ENCODE measurements at places on chromosomes 6 and 20.

- DNase-seq, result no peak
Observed at GRCh38 chr20:58684291-58684690, 8.3 kb upstream of the NPEPL1 start.

- no peak for DNase-seq
Observed at GRCh38 chr6:147942363-147942762, 400.3 kb upstream of the SASH1 start.

GRCh38 chr20:23541330-23541729 lies 27.0 kb downstream of the CST9L start:
- DNase-seq, result peak; percentile 31

DNA sequence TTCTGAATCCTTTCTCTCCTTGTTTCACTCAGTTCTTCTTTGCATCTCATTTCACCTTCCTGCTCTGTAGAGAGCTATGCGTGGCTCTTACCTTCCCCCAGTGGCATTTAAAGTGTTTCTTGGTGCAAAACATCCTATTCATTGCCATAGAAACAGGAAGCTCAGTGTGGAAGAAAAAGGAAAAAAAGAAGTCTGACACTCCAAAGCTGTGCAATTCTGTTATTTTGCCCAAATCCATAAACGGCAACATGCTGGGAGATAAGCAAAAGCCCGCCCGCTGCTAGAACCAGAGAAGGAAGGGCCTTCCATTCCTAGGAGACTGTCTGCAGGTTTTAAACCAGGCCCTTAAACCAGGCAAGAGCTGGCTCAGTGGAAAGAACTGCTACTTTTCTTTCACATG lies 247.1 kb downstream of the HIVEP2 start:
- DNase-seq, result no peak

DNA sequence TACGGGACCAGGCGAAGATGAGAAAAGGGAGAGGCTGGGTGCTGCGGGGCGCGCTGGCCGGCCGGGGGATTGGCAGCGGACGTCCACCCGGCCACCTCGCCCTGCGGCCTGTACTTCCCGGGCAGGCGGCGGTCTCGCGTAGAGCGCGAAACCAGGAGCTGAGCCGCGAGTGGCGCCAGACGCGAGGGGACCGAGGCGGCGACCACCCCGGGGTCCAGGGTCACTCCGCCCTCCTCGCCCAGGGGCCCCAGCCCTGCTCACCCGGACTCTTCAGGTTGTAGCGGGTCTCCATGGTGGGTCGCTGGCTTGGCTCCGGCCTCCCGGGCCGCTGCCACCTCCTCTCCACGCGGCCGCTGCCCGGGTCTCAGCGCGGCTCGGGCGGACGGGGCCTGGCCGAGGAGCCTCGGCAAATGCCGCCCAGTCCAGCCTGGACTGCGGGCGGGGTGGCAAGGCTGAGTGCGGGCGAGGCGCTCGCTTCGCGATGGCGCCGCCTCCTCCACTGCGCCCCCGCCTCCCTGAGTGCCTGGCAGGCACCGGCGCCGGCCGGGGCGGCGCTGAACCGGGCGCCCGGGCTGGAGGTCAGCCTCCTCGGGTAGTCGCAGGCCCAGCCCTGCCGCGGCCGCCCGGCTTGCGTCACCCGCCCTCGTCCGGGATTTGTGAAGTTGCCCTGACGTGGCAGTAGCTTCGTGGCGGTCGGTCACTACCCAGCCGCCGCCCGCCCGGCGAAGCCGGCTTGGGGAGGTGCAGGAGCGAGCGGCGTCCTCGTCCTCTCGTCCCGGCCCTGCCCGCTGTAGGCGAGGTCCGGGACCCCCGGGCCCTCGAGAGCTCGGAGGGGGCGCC lies at the start of gene UBE2J1:
TSS of gene UBE2J1 (minus strand) at position 445 of the 840 bp plus-strand sequence. CDS start at position 292, 153 bp downstream.
- peak; percentile 68 for DNase-seq
